ENCODE measurements at places on chromosomes 2 and 18.

- DNase-seq = no peak
Measured at GRCh38 chr2:106978647-106979046, 92.7 kb upstream of the ST6GAL2 start.

DNA sequence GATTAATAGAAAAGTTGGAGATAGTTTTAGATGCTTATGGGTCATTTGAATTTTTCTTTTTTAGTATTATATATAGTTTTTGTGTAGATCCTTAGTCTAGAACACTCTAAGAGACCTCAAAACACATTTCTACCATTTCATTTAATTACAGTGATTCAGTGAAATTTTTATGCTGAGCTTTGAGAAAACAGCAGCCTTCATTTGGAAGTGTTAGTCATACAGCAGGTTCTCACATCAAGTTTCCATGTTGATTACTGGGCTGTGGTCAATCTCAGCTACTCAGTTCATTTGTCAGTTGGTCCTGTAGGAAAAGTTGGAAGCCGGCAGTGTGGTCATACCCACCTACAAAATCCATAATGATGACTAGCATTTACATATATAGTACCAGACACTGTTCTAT lies 37.9 kb downstream of the MAP3K19 start:
- DNase-seq = no peak

DNA sequence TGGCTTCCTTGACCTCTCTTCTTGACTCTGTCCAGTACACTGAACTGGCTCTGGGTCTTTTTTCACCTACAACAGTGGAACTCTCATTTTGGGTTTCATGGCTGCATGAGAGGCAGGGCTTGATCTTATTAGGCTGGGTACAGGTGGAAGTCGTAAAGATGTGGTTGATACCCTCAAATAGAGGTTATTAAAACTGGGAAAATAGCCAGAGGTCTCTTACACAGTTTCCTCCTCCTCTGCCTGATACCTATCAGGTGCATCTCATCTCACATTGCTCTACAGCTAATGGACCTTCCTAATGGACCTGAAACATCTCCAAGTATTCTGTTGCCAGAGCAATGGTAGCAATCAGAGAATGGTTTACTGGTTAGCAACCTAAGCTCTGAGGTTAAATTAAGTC lies 231.8 kb downstream of the ETAA1 start:
- no peak for DNase-seq

- no peak for DNase-seq
Measured at GRCh38 chr2:205405752-205406151, 276.5 kb upstream of the NRP2 start.

- DNase-seq = no peak
Measured at GRCh38 chr2:55555977-55556376, 36.5 kb downstream of the CFAP36 start.

DNA sequence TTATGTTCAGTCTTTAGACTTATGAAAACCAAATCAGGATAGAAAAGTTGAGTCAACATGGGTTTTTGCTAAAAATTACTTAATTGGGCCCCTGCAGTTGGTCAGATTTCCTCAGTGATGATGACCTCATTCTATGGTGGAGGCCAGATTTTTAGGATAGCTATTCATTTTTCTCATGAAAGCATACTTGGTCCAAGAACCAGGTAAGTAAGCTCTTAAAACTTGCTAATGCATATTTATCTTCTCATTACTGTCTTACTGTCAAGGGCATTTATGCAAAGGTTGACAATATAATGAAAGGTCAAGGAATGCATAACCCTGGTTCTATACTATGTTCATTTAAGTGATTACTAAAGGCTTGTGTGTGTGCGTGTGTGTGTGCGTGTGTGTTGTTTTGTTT lies 650.6 kb downstream of the SATB2 start:
- no peak for DNase-seq

GRCh38 chr2:98634406-98635092 lies 26.2 kb downstream of the UNC50 start:
- peak; percentile 62 for DNase-seq

DNA sequence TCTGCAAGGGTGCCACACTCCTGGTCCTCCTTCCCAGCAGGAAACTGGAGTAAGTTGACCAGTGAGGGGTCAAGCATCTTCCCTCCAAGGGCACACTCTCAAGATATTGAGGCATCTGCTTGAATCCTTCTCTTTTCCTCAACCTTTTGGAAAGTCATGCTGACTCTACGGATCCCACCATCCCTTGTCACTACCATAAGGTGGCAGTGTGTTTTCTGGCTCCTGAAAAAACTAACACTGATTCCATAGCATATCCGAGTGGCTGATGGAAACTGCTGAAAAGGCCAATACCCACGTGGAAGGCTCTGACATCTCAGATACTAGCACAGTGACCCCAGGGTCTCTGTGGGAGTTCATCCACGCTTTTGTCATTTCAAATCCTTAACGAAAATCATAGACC lies 37.1 kb downstream of the GPR45 start:
- DNase-seq = no peak

- DNase-seq = no peak
Measured at GRCh38 chr2:19879120-19879519, 22.7 kb downstream of the TTC32 start.

- DNase-seq = no peak
Measured at GRCh38 chr18:56563568-56563967, 74.8 kb downstream of the TXNL1 start.

- DNase-seq = no peak
Measured at GRCh38 chr2:233442028-233442310, 87.7 kb downstream of the DGKD start.

DNA sequence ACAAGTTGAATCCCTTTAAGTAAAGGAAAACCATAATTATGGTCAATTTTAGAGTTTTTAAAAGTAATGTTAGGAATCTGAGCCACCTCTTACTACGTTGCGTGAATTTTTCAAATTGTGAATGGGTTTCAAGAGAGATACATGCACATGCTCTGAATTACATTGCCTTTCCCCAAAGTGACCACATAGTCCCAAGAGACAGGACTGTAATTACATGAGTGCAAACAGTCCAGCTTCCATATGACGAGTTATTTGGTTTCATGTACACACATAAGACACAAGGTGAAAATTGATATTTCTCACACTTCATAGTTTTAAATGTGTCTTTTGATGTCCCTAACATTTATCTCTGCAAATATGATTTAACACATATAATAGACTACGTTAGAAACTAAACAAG lies 850.8 kb downstream of the LRP1B start:
- no peak for DNase-seq

DNA sequence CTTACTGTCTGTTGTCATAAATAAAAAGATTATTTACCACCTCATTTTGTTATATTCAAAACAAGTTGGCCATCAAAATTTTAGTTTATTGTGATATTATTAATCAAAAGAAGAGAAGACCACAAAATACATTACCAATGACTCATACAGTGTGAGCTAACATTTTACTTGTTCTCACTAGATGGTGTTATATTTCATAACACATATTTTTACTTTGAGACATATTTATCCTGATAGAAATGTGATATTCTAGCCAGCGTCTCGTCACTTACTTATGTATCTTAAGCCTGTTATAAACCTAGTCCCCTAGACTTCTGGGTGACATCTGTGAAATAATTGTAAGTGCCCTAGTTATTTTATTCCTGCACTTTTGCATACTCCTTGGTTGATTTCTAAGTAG lies 263.2 kb downstream of the CDH7 start:
- DNase-seq = no peak

- DNase-seq = no peak
Measured at GRCh38 chr2:24986372-24986771, 14.6 kb upstream of the DNAJC27 start.

DNA sequence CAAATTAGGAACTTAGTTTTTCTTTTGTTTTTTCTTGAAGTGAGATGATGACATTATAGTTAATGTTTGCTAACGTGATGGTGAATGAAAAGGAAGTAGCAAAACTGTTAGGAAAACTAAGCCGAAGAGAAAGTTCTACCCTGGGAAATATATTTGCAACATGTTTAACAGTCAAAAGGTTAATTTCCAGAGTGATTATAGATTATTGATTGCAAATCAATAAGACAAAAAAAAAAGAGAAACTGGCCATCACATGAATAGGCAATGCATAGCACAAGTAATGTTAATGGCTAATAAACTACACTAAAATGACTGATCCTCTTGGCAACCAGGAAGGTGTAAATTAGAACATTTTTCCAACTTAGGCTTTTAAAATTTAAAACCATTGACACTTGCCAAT lies 26.0 kb upstream of the AMMECR1L start:
- DNase-seq = no peak

- no peak for DNase-seq
Measured at GRCh38 chr2:28955467-28955866, 25.6 kb upstream of the TOGARAM2 start.

GRCh38 chr2:71666094-71666474 lies 212.7 kb downstream of the DYSF start:
- DNase-seq = no peak

- DNase-seq = no peak
Measured at GRCh38 chr2:148048475-148049221, 27.8 kb downstream of the MBD5 start.

GRCh38 chr2:40454321-40454720 lies 2.4 kb upstream of the SLC8A1 start:
- DNase-seq = no peak

DNA sequence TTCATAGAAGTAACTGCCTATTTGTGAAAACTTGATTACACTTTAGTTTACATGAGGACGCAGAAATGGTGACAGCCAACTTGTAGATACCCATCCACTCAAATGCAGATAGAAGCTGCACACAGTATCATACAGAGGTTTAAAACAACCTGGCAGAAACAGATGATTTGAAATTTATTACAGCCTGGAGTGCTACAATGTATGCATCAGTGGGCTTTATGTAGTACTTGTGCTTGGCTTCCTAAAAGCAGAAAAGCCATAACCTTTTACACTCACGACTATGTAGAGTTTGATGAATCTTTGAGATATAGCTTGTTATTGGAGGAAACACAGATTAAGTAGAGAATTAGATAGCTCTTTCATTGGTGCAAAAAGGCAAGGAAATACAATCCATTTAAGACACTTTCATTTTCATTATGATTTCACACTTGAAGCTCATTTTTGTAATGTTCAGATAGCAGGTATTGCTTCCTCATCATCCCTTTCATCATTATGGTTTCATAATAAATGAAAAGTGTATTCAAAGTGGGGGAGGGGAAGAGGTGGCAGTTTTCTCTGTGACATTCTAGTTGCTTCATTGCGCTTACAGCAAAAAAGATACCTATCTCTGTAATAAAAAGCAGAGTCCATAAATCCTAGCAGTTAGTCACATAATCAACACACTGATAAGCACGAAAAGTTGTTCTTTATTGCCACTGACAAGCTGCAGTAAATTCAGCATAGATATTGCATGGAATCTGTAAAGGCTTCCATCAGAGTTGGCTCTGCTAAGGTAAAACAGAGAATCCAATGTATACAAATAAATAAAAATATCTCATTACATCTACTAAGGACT lies 789.8 kb upstream of the FSHR start:
- DNase-seq = no peak

DNA sequence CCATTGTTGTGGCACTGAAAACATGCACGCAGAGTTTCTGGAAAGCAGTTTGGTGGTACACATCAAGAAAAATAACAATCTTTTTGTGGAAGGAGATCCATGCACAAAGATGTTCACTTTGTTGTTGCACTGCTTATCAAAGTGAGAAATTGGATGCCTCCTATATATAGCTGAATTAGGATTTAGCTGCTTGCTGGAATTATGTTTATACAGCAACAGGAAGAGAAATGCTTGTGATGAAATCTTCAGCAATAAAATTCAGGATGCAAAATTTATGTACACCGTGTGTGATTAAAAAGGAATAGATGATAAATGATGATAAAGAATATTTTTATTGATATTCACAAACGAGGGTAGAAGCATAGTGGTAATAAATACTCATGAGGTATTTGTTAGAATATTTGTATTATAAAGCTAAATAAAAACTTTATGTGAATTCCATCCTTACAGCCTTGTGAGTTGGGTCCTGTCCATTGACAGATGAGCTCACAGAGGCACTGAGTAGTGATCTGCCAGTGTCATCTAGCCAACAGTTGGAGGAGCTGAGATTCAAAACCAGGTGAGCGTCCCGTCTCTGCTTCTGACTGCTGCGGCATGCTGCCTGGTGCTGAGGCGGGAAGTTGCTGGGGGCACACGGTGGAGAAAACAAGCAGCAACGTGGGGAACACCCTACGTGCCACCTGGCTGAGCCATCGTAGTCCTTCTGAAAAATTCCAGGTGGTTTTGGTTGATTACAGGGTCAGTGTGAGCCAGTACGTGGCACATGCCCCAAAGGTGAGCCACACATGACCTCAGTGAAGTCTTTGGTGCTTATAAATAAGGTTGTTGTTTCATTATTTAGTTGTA lies 80.2 kb downstream of the ASAP2 start:
- DNase-seq = no peak

DNA sequence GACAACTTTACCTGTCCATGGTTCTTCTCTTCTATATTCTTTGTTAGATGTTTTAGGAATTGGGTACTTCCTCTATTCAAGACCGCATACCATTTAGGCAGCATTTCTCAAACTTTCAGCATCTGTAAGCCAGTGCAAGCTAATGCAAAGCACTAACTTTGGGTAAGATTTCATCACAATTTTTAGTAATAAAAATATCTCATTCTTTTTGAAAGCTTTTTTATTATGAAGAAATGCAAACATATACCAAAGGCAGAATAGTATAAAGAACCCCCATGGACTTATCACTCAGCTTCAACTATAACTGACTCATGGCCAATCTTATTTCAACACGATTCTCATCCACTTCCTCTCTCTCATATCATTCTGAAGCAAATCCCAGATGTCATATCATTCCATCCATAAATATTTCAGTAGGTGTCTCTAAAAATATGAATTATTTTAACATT lies 32.9 kb downstream of the INO80C start:
- no peak for DNase-seq

- DNase-seq = no peak
Measured at GRCh38 chr18:58669731-58670378, 1.4 kb upstream of the MALT1 start.

GRCh38 chr2:39375917-39376316 lies 61.2 kb downstream of the MAP4K3 start:
- DNase-seq = no peak

- DNase-seq = no peak
Measured at GRCh38 chr18:35049111-35050027, 8.2 kb downstream of the MAPRE2 start.

DNA sequence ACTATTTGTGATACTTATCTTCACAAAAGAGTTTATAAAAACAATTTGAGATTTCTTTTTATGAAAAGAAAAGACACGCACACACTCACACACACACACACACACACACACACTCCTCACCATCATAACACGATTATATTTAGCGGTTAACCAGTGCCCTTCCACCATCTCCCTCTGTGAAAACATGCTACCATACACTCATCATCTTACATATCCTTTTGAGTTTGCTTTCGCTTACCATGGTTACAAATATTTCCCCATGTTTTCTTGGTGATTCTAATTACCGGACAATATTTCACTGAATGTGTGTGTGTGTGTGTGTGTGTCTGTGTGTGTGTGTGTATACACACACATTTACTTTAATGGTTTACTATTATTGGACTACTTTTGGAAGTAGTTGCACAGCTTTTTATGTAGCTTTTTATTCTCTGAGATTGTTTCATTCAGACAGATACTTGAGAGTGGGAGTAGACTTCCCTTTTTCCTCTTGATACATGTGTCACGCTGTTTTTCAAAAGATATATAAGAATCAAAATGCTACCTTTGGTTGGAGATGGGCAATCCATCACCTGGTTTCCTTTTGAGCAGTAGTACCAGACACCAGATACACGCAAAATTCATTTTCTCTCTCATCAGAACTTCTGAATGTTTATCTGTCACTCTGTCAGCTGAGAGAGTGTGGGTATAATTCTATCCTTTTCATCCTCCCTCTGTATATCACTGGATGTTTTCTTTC lies 138.1 kb downstream of the SETBP1 start:
- no peak for DNase-seq

Measured in CD4-positive, alpha-beta T cell treated with Interleukin-17A for 1 hour (primary cell).